ENCODE measurements at places on chromosomes 3 and 15.

DNA sequence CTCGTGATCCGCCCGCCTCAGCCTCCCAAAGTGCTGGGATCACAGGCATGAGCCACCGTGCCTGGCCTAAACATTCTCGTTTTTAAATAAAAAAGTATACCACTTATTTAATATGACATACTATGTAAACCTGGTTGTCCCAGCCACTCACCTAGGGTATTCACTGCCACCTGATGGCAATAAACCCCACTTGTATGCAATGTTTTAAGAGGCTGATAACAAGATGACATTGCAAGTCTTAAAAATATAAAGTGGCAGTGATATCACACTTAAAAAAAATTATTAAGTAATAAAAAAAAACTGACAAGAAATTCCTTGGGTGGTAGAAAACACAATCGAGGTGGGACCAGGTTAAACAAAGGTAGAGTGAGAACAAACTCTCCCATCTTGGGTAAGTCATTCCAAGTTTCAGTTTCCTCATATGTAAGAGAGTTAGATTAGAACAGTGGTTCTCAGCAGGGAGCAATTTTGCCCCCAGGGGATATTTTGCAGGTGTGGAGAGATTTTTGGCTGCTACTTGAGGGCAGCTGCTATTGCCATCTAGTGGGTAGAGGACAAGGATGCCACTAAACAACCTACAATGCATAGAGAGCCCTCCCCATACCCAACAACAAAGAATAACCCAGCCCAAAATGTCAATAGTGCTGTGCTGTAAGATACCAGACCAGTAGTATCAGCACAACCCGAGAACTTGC lies 14.5 kb downstream of the ARF4 start:
- DNase-seq, result no peak

DNA sequence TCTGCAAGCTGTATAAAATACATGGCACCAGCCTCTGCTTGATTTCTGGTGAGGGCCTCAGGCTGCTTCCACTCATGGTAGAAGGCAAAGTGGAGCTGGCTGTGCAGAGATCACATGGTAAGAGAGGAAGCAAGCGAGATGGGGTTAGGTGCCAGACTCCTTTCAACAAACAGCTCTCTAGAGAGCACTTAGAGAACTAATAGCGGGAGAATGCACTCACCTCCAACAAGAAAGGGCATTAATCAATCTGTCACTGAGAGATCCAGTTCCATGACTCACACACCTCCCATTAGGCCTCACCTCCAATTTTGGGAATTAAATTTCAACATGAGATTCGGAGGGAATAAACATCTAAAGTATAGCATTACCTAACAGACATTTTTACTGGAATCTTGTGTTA lies 644.1 kb upstream of the ARRDC4 start:
- DNase-seq, result no peak

DNA sequence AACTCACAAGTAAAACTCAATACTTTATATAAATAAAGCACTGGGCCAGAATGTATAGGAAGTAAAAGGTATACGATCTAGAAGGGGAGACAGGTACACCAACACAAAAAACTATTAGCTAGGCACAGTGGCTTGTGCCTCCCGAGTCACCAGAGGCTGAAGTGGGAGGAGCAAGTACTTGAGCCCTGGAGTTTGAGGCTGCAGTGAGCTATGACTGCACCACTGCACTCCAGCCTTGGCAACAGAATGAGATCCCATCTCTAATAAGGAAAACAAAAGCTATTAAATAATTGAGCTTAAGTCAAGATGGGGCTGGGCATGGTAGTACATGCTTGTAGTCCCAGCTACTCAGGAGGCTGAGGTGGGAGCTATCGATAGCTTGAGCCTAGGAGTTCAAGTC lies 17.0 kb downstream of the PIK3CB start:
- no peak for DNase-seq

DNA sequence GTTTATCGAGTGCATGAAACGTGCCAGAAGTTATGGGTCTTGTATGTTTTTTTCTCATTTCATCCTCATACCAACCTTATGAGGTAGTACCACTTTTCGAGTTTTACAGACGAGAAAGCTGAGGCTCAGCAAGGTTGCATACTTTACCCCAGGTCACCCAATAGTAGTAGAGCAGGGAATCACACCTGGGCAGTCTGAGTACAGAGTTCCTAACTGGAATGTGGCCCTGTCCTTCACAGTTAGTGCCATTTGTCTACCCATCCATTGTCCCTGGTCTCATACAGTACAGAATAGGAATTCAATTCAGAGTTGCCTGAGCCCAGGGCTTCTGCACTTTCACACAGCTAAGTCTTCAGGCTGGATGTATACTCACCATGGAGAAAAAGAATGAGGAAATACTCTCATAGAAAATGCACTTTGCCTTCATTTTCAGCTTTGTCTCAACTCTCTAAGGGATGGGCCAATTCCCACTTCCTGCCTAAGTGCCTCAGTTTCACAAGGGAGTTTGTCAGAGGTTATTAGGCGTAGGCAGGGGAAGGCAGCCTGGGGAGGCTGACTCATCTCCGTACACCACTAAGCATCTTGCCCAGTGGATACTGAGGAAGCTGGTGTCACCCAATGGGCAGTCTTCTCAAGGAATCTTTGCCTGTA lies 93.2 kb downstream of the TMEM212 start:
- DNase-seq, result no peak

DNA sequence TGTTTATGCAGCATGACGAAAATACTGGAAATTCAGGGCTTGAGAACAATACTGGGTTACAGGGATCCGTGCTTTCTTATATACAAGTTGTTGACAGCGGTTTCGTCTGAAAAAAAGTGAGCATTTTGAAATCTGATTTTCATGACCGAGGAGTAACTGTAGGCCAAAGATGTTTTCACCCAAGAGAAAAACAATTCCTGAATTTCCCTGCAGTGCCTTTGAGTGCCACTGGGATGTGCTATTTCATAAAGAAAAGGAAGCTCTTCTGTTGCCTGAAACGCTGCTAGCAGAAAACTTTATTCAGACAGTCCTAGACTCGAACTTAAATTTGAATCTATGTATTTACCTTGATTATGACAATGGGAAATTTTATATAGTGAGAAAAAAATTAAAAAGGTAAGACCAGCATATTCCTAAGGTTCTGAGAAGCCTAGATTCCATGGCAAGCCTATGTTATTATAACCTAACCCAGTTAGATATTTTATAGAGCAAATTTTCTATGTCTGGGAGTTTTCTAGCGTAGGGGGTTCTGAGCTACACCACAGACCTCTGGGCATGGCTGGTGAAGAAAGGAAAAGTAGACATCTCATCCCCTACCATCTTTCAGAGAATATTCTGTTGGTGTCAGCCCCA lies 30.2 kb downstream of the KCNAB1 start:
- no peak for DNase-seq

DNA sequence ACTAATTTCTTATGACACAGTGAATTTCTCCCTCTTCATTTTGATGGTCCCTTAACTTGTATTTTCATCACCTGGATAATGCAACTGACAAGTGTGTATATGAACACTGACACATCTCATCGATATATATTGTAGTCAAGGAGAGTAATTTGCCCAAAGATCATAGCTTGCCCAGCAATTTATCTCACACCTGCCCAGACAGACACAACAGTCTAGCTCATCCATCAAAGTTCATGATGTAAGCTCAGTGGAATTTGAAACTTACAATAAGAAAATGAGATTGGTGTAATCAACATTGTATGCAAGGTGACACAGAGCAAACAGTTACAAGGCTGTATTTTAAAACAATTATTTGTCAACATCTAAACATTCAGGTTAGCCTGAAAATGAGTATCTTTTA lies 805.8 kb downstream of the NAALADL2 start:
- DNase-seq, result no peak

DNA sequence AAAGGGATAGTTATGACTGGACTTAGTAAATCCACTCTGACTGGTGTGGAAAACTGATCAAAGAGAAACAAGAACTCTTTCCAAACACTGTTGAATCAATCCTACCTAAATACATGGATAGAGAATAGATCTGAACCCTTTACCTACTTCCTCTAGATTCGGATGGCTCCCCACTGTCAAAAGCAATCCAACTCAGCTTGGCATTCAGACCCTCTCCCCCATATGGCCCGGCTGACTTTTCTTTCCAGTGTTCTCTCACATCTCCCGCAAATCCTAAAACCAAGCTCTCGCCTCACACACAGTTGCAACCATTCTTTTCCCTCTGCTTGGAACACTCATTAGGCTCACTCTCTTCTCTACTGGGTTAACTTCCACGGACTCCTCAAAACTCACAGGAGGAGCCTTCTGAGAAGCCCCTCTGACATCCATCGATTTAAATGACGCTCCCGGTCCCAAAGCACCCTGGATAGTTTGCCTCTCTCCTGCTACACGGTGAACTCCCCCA lies 639 bp downstream of the SPICE1 start:
- DNase-seq, result no peak

DNA sequence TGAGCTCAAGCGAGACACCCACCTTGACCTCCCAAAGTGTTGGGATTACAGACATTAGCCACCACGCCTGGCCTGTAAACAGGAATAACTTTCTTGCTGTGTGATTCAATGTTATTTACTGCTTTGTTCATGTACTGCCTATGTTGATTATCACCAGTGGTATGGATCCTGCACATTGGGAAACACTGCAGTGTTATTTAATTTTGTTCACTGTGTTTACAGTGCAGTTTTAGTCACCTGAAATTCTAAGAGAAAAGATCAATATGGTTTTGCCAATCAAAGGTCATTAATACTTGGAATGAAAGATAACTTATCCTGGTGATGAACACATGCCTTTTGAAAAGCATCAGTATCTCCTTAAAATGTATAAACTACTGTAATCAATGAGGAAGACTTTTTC lies 8.6 kb upstream of the GABPB1 start:
- DNase-seq, result no peak

GRCh38 chr3:197796087-197796486 lies 5.0 kb downstream of the LRCH3 start:
- DNase-seq, result no peak

GRCh38 chr3:46981932-46982471 lies 2.5 kb downstream of the NBEAL2 start:
- no peak for DNase-seq

- DNase-seq, result no peak
Measured at GRCh38 chr3:141530415-141530768, 43.6 kb downstream of the RASA2 start.

GRCh38 chr3:150317469-150317868 lies 90.6 kb upstream of the TSC22D2 start:
- no peak for DNase-seq

Data from activated B cell treated with CpG ODN at 0.5 μM for 24 hours (primary cell).